ENCODE measurements at places on chromosomes 5 and 9.

- no peak for DNase-seq
Measured at GRCh38 chr5:14457476-14457875, 124.1 kb upstream of the OTULINL start.

- DNase-seq = no peak
Measured at GRCh38 chr5:135269199-135269598, 129.8 kb downstream of the MACROH2A1 start.

DNA sequence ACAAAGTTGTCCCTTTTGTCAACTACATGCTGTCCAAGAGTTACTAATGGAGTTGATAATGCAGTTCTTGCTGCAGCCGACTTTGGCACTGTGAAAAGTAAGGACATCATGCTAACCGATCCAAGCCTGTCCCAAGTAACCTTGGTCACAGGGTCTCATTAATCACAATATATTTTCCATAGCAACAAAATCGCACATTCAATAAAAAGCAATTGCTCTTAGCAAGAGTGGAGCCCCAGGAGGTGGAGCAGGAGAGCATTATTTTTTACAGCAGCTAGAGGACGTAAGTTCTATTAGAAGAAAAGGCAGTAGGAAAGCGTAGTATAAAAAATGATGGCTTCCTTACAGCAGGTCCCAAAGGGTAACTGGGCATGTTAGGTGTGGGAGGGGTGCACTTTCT is 570.3 kb downstream of the EBF1 start:
- no peak for DNase-seq

- no peak for DNase-seq
Measured at GRCh38 chr9:98714833-98715232, 6.1 kb upstream of the GABBR2 start.

DNA sequence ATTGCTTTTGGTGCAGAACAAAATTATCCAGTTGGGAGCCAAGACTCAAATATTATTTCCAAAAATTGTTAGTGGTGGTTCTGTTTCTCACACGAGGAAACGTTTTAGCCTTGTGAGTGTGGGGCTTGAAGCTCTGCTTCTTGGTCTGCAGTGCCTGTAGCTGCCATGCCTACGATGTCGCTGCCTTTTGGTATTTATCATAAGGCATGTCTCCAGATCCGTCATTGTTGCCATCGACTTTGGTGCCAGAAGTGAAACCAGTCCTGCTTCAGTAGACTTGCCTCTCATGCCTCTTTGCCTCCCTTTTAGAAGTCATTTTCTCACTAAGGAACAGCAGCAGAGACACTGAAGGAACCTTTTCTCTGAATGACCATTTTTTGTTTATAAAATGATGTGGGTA is 29.7 kb upstream of the CATSPER3 start:
- no peak for DNase-seq

DNA sequence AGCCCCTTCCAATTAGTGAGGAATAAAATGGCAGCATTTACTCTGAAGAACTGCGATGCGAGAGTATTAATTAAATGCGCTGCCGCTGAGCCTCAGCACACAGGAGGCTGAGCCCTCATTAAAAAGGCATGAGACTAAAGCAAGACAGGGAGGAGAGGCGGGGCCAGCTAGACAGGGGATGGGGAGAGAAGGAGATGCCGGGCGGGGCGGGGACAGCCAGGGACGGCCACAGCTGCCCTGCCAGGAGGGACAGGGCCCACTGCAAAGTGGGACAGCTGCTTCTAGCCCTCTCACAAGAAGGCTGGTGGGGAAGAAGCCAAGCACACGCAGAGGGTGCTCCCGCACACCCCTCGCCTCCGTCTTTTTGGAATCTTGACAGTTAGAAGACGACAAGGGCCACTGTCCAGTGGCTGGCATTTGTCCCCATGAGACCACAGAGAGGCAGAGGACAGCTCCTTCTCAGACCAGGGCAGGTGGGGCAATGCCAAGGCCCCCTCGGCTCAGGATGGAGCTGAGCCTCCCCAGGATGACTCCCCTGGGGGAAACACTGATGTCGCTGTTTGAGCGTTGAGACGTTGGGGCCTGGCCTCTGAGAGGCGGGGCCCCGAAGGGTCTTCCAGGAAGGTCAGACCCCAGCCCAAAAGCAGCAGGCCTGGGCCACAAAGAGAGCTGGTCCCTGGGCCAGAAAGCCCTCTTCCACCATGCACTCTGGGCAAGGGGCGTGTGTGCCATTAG is 26.9 kb downstream of the ADAMTS2 start:
- DNase-seq = no peak

- DNase-seq = no peak
Measured at GRCh38 chr5:39697881-39698280, 273.1 kb upstream of the DAB2 start.

GRCh38 chr5:1093361-1093760 is 18.5 kb downstream of the SLC12A7 start:
- no peak for DNase-seq

DNA sequence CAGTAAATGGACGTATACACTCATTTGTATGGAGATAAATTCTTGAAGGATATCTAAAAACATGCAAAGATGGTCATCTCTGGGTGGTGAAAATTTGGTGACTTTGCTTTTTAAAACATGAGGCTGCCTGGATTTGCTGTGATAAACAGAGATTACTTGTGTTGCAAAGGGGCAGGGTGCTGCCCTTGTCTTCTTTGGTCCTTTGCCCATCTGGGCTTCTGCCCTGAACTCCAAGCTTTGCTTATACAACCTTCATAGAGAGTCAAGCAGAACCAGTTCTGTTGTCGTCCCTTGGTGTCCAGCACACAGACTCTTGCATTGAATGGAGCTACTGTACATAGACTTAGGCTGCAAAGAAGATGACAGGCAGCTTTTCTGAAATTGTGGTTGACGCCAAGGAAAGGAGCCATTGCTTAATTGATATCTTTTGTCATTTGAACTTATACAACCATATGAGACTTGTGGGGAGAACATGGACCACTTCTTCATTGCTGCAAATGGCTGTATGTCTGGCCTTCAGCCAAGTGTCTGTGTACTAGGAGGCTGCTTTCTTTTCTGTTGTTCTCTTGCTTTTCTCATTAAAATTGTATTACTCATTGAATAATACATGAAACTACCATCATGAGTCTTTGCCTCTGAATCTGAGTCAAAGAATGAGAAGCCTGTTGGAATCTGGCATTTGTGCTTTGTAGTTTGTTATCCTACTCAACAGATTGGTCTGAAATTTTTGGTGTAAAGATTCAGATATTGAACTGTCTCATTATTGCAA is 152.5 kb downstream of the DMRT2 start:
- no peak for DNase-seq

GRCh38 chr5:10559871-10560270 is 4.0 kb upstream of the ANKRD33B start:
- no peak for DNase-seq

- DNase-seq = no peak
Measured at GRCh38 chr5:1505506-1506241, 18.1 kb downstream of the LPCAT1 start.

DNA sequence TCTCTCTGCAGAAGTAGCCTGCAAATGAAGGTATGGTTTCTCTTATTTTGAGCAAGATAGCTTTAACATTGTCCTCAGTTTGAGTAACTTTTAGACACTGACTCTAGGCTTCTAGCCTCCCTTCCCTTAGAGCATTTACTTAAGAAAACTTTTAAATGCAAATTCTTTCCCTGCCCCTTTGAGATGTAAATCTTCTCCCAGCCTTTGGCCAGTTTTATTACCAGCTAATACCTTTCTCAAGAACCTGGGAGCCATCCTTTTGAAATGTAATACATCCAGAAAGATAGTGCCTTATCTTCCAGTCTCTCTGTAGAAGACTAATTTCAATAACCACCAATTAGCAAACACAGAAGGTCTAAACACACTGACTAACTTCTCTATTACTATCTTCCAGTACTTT is 688.9 kb upstream of the CDH9 start:
- DNase-seq = no peak

DNA sequence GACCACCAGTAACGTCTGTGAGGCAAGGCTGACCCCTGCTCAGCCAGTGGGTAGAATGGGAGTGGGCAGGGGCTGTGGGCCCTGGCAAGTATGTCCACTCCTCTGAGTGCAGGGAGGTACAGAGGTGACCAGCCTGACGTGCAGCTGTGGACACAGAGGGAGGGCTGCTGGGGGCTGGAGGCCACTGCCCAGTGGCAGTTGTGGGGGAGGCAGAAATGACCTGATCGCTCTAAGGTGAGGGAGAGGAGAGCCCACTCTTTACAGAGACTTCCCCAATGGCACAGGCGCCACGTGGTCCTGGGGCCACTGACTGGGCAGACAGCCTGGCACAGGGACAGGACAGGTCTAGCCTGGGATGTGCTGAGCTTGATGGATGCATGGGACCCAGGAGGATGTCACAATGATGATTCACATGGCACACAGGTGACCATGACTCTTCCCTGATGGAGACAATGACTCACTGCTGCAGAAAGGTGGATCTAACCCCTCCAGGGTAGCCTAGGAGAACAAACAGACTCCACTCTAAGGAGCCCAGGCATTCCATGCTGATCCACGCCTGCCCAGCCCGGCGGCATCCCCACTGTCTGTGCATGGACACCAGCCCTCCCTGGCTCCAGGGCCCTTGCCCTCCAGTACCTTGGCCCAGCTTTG is 7.7 kb downstream of the LPCAT1 start:
- DNase-seq = no peak

DNA sequence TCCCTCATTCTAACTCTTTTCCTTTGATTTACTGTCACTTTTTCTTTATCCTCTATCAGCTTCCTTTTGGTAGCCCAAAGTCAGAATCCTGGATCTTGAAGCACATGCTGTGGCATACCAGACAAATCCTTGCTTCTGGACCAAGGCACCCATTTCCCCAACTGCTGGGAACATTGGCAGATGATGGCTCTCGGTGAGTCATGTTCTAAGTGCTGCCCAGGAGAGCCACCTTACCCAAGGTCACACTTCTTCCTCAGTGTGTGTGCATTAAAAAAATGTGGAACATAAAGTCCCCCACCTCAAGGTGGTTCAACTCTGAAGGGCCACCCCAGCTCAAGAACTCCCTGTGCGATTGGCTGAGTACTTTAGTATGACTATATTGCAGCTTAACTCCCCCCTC is 141.4 kb upstream of the PUM3 start:
- no peak for DNase-seq

GRCh38 chr5:149099920-149100319 is 37.1 kb upstream of the SH3TC2 start:
- DNase-seq = no peak

DNA sequence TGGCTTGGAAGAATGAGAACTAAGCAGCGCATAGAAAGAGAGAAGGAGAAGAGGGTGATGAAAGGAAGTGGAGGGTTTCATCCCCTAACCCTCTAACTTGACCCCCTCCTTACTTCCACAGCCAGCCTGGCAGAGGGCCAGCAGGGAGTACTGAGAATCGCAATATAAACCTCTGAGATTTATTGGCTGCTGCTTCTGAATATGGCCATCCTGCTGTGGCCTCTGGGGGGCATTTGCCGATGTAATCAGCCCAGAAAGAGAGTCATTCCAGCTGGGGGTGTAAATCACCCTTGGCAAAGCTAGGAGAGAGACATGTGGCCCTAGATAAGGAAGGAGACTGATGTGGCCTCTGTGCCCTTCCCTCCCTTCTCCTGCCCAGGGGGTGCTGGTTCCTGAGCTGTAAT is 960 bp upstream of the GFRA3 start:
- no peak for DNase-seq

GRCh38 chr5:135448791-135449507 is 1.8 kb upstream of the DCANP1 start:
- DNase-seq = no peak

DNA sequence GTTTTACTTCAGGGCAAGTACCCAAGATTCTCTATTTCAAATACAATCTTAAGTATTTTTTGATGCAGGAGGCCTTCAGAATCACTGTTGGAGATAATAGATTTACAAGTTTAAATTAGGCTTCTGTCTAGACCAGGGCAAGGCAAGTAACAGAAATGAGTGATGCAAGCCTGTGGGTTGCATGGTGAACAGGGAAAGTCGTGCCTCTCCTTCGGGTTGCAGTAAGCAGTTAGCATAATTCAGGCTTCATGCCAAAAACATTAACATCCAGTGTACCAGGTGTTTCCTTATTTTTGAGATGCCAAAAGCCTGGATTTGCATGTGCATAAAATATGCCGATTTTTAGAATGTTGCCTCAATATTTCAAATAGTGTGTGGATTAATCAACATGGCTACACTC is 369.0 kb downstream of the CAAP1 start:
- DNase-seq = no peak

DNA sequence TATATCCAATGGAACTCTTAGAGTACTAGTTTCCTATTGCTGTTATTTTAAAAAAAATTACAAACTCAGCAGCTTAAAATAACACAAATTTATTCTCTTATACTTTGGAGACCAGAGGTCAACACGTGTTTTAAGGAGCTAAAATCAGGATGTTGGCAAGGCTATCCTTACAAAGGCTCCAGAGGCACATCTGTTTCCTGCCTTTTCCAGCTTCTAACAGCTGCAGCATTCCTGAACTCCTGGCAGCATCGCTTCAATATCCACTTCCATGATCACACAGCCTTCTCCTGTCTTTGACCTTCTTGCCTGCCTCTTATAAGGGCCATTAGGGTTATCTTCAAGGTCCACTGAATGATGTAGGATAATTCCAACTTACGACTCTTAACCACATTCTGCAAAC is 92.2 kb upstream of the CCNG1 start:
- DNase-seq = no peak
